Bladder microvascular endothelial cell (primary cell): ENCODE measurements at places on chromosomes 1 and 21. TPM values are rescaled to one million over a fixed set of nuclear protein-coding genes. Genes with fewer than 3 reads are reported as not detected.

Gene KCNJ6
- under 0.01 TPM in 1 of 2 replicates, not detected in the other for total RNA-seq

Gene PRAMEF7
- not detected in 2 replicates for total RNA-seq

Gene MYBPH
- total RNA-seq = not detected in 2 replicates

Gene SYNC
- total RNA-seq = 13.0 and 22.1 TPM in 2 replicates

Gene GBP3
- total RNA-seq = 8.6 and 40.7 TPM in 2 replicates

Gene THEM5
- total RNA-seq = not detected in 2 replicates

Gene KRTAP19-3
- not detected in 2 replicates for total RNA-seq

Gene MSH4
- total RNA-seq = under 0.01 and 0.25 TPM in 2 replicates

Gene IFFO2
- 12.1 and 17.1 TPM in 2 replicates for total RNA-seq

Gene BSND
- not detected in 2 replicates for total RNA-seq

Gene ASCL5
- not detected in 2 replicates for total RNA-seq

Gene ABCB10
- total RNA-seq = 15.5 and 20.6 TPM in 2 replicates

Gene TMEM51
- 5.2 and 9.9 TPM in 2 replicates for total RNA-seq

Gene GPR3
- 0.16 and 0.19 TPM in 2 replicates for total RNA-seq

Gene TPTE
- total RNA-seq = not detected in 2 replicates

Gene IGSF5
- not detected in 2 replicates for total RNA-seq

Gene WNT9A
- 0.97 and 1.7 TPM in 2 replicates for total RNA-seq

Gene CD160
- not detected in 2 replicates for total RNA-seq

Gene RGSL1
- total RNA-seq = not detected in 2 replicates

Gene TMEM200B
- 0.19 and 0.49 TPM in 2 replicates for total RNA-seq

Gene A3GALT2
- not detected in 2 replicates for total RNA-seq

Gene ASH1L
- total RNA-seq = 10.7 and 32.1 TPM in 2 replicates

Gene PLPPR4
- total RNA-seq = 0.25 and 0.65 TPM in 2 replicates

Gene WDR64
- total RNA-seq = not detected in 2 replicates

Gene LRRN2
- 0.19 TPM in 1 of 2 replicates, not detected in the other for total RNA-seq

Gene TGFB2
- total RNA-seq = 0.97 and 82.6 TPM in 2 replicates

Gene TMEM61
- 0.06 TPM in 1 of 2 replicates, not detected in the other for total RNA-seq

Gene EXO1
- 7.6 and 9.4 TPM in 2 replicates for total RNA-seq

Gene HES3
- total RNA-seq = not detected in 2 replicates

Gene LHX8
- not detected in 2 replicates for total RNA-seq

Gene MAP1LC3C
- total RNA-seq = not detected in 2 replicates

Gene SAMD13
- 1.1 and 1.3 TPM in 2 replicates for total RNA-seq

Gene RABGGTB
- 45.2 and 102 TPM in 2 replicates for total RNA-seq
